ENCODE measurements at places on chromosomes 7 and 10.

DNA sequence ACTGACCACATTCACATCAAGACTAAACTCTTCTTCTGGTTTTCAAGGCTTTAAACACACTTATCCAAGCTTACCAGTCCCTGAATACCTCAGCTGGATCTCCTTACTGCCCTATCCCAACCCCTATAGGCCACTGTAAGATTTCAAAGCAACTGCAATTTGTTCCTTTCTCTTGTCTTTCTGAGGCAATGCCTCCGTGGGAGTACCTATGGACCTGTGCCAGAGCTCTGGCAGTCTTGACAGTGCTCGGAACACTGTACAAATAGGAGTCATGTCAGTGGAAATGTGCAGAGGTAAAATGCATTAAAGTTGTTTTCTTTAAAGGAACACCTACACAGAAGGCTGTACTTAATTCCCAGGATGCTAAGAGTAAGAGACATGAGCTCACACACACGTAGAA is 124.7 kb downstream of the CNOT4 start:
- no peak for DNase-seq

DNA sequence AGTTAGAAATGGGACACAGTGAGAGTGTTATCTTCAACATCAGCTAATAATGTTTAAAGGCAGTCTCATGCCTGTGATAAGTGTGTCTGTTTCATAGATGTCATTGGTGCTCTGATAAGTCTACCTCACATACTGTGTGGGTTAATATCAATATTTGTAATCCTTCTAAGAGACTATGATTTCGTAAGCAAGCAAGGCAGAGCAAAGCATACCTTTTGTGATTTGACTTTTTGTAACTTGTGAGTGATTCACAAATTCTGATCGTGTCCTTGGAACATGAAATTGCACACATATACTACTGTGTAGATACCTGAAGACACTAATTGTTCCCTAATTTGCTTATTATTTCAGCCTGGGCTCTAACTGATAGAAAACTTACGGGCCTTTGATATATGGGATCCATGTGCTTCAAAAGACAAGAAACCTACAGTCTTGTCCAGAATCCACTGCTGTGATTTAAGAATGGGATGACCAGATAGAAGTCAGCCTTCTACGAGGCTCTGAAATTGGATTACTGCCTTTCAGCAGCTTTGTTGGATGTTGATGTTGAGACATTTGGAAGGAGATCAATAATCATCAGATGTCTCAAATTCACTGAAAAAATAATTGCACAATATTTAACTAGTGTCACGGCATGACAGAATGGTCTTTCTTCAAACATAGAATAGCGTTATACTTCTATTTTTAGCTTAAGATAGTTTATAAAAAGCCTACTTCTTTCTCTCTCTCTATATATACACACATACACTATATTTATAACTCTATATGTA is 63.2 kb upstream of the KLF6 start:
- DNase-seq = no peak

DNA sequence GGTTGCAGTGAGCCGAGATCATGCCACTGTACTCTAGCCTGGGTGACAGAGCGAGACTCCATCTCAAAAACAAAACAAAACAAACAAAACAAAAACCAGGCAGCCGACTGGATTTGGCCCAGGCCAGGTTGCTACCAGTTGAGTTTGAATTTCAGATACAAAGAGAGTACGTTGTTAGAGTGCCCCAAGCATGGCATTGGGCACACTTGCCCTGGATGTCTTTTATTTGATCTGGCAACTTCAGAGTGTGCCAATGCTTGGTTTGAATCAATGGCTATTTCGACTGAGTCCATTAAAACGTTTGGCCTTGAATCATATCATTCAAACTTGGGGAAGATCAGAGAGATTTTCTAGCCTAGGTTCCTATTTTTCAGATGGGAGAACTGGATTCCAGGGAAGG is 213.4 kb upstream of the SHH start:
- no peak for DNase-seq

- no peak for DNase-seq
Observed at GRCh38 chr7:53446170-53446569, 410.7 kb downstream of the POM121L12 start.

GRCh38 chr7:106959753-106960152 is 84.8 kb upstream of the PRKAR2B start:
- peak; percentile 5 for DNase-seq

GRCh38 chr10:14879124-14879927 is 660 bp downstream of the SUV39H2 start:
- peak; percentile 52 for DNase-seq

GRCh38 chr7:133108023-133108422 is 26.1 kb upstream of the CHCHD3 start:
- no peak for DNase-seq

Measured in stimulated activated CD4-positive, alpha-beta T cell treated with anti-CD3 and anti-CD28 coated beads, Interleukin-2, amount 100 ng/mL, for 24 hours (primary cell).